Chondrocyte (in vitro differentiated cells): ENCODE measurements at places on chromosomes 2 and 18. TPM values are rescaled to one million over a fixed set of nuclear protein-coding genes. Genes with fewer than 3 reads are reported as not detected.

DNA sequence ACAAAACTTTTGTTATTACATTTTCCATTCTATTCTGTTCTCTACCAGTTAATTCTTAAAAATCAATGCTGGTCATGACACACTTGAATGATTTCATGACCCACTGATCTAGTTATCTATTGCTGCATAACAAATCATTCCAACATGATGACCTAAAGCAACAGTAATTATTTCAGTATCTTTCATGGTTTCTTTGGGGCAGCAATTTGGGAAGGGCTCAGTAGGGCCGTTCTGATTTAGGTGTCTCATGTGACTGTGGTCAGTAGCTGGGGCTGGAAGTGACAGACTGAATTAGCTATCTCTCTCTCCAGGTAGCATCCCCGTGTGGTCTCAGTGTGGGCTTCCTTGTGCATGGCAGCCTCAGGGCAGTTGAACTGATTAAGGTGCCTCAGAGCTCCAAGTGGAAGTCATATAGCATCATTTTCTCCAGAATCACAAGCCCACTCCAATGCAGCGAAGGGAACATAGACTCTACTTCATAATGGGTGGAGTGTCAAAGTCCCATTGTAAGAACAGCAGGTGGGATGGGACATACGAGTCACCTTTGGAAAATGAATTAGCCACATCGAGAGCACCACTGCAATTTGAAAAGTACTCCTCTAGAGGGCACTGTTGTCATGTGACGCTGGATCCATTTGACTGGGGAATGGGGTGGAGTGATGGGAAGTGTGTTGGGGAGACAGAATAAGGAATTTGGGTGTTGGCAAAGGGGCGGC lies 39.1 kb upstream of the FAM136A start:
- H3K4me1 ChIP-seq, result no peaks in the 10 kb centered on the region
- DNase-seq, result no peak
- no peaks in the 10 kb centered on the region for H3K36me3 ChIP-seq
- peaks cover 40% of the 10 kb centered on the region for H3K27me3 ChIP-seq
- no peak overlapping the region for H3K27ac ChIP-seq
- H3K4me3 ChIP-seq, result no peak overlapping the region

DNA sequence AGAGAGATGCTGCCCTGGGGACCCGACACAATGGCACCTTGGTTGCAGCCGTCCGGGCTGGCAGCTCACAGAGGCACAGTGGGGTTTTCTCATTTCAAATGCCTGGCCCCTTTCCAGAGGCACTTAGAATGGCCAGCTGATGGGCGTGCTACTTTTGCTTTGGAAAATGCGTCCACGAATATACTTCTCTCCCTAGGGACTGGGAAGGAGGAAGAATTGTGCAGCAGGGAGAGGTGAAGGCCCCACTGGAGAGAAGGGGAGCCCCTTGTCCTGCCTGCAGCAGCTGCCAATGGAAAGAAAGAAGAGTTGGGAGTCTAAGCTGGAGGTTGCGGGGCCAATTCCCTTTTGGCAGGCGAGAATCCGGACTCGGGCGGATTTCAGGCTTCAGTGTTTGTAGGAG lies 1.1 kb upstream of the MAL start:
- peaks cover 53% of the 10 kb centered on the region for H3K27me3 ChIP-seq
- H3K36me3 ChIP-seq, result no peaks in the 10 kb centered on the region
- H3K4me1 ChIP-seq, result peaks cover 11% of the 10 kb centered on the region

GRCh38 chr2:147663153-147663961 lies 181.5 kb upstream of the ACVR2A start:
- H3K4me3 ChIP-seq, result no peak overlapping the region
- H3K27me3 ChIP-seq, result peaks cover 6% of the 10 kb centered on the region
- no peaks in the 10 kb centered on the region for H3K36me3 ChIP-seq
- no peak overlapping the region for H3K27ac ChIP-seq
- no peaks in the 10 kb centered on the region for H3K4me1 ChIP-seq

DNA sequence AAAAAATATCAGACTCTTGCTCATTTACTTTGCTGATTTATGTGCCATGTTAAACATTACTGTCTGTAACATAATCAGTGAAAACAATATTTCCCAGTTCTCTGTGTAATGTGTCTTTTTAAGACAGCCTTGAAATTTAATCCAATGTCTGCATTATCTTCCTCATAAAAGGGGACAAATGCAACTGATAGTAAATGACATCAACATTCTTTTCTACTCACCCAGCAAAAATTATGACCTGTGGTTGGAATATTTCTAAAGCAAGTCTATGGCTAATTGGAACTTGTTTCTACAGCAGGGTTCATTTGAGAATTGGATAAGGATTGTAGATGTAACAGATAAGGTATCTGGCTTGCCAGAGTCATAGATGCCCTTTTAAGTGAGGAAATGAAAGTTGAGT lies 34.8 kb downstream of the C1D start:
- H3K36me3 ChIP-seq, result no peaks in the 10 kb centered on the region
- no peak overlapping the region for H3K4me3 ChIP-seq
- no peak overlapping the region for H3K27ac ChIP-seq
- peaks cover 4% of the 10 kb centered on the region for H3K4me1 ChIP-seq

GRCh38 chr2:241563031-241563507 lies 4.5 kb downstream of the BOK start:
- peaks cover 35% of the 10 kb centered on the region for H3K4me1 ChIP-seq
- no peaks in the 10 kb centered on the region for H3K36me3 ChIP-seq
- H3K27me3 ChIP-seq, result no peaks in the 10 kb centered on the region
- DNase-seq, result peak; percentile 87

GRCh38 chr18:3610813-3611212 lies 160.8 kb downstream of the TGIF1 start:
- no peak for DNase-seq
- H3K36me3 ChIP-seq, result no peaks in the 10 kb centered on the region
- no peak overlapping the region for H3K4me3 ChIP-seq

- H3K4me1 ChIP-seq, result no peaks in the 10 kb centered on the region
- no peak overlapping the region for H3K4me3 ChIP-seq
- no peaks in the 10 kb centered on the region for H3K27me3 ChIP-seq
- H3K27ac ChIP-seq, result no peak overlapping the region
- H3K36me3 ChIP-seq, result peaks cover 35% of the 10 kb centered on the region
Observed at GRCh38 chr18:74506448-74507084, 10.4 kb downstream of the CNDP2 start.

DNA sequence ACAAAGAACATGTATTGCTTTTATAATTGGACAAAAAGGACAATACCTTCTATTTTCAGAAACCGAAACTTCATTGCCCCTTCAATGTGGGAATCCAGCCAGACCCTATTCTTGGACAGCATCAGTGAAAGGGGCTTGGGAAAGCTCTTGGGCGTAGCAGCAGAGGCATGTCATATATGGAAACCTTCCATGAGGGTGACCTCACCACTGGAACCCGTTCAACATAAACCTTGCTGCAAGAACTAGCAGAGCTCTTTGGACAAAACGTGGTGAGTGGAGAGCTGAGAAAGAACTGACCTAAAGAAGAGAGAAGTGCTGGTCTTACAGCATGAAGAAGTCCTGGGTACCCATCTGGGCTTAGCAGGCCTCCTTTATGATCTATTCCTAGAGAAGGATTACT lies 22.7 kb upstream of the ACTG2 start:
- no peaks in the 10 kb centered on the region for H3K27me3 ChIP-seq
- peak overlapping the region; percentile 26 for H3K4me3 ChIP-seq
- H3K36me3 ChIP-seq, result peaks cover 14% of the 10 kb centered on the region
- no peak for DNase-seq

The SLC14A1 gene
- total RNA-seq, result 0.25 TPM in 1 of 3 replicates, not detected in the others

The CRYGC gene
- total RNA-seq, result not detected in 3 replicates

The CDK5R2 gene
- 0.22 to 0.36 TPM in 2 of 3 replicates, not detected in the other for total RNA-seq

The DSG1 gene
- total RNA-seq, result not detected in 3 replicates

The ALLC gene
- not detected in 3 replicates for total RNA-seq
